ENCODE measurements at places on chromosomes 16 and 17. TPM values are rescaled to one million over a fixed set of nuclear protein-coding genes. Genes with fewer than 3 reads are reported as not detected.

Gene KRT16
- total RNA-seq = 6,712 TPM

Gene HP
- 1.0 TPM for total RNA-seq

Gene FBXW10B
- total RNA-seq = 14.1 TPM

DNA sequence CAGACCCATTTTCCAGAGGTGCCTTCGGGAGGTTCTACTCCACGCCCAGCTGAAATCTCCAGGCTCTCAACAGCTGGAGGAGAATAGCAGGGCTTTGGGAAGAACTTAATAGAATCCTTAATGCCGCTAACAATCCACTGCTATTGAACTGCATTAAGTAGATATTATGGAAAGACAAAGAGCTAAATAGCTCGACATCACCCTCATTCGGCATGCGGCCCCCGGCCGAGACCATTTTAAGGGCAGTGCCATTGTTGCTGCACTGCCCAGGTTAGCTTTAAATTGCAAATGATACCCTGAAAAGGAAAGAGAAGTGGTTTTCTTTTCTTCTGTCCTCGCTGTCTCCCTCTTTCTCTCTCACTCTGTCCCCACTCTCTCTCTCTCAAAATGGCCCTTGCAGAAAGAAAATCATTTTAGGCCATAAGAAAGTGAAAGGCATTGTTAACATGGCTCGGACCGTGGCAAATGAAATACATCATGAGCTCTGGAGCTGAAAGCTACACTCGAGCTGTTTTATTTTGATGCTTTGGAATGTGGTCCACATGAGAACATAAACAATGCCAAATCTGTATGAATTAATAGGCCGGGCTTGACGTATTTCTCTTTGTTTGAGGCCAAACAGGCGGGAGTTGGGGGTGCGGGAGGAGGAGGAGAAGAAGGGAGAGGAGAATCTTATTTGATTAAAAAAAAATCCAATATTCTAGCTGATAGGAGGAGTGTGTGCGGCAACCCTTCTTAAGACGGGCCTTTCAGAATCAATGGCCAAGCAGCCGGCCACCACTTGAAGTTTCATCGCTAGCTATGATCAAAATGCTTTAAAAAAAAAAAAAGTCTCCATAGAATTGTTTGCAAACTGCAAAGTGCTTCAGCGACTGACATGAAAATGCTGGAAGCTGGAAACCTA, 298.8 kb upstream of the IRX3 start:
- no peak for DNase-seq

DNA sequence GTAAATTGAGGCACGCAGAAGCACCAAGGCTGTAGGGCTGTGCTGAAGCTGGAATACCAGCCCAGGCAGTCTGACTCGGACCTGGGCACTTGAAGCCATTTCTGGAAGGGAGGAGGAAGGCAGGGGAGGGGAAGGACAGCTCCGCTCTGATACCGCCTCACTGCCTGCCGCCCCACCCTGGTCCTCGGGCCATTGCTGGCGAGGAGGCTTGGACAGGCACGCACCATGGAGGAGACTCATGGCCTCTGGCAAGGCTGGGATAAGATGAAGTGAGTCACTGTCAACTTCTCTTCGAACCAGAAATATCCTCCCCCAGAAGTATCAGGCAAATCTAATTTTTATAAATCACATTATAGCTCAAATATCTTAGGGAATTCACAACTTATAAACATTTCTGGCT, 81.3 kb downstream of the SDK2 start:
- DNase-seq = no peak

DNA sequence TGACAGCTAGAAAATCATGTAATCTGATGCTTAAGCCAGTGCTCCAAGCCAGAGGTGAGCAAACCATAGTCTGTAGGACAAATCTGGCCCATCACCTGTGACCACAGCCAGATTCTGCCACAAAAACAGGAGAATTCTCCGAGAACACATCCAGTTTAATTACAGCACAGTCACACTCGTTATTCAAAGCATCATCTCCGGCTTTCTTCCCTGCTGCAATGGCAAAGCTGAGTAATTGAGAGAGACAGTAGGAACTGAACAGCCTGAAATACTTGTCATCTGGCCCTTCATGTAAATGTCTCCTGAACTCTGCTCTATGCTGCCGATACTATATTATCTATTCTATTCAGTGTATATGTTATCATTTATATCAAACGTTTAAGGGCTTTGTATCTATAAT, 121.4 kb upstream of the FOXF1 start:
- no peak for DNase-seq

DNA sequence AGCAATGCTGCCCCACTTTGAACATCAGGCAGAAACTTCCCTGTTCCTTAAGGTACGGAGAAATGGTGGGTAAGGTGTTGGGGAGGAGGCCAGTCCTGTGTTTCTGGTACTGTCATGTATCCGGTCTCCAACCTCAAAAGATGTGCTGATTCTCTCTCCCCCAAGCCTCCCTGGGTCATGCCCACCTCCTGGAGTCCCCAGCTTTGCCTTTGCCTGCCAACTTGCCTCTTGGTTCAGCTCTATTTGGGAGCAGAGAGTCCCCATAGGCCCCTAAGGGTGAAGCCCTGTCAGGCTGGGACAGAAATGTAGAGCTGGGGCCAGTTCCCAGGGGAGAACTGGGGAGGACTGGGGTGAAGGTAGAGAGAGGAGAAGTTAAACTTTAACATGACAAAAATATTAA, 1.6 kb upstream of the TBX21 start:
- DNase-seq = no peak

- no peak for DNase-seq
Measured at GRCh38 chr16:25978218-25978617, 286.5 kb downstream of the HS3ST4 start.

DNA sequence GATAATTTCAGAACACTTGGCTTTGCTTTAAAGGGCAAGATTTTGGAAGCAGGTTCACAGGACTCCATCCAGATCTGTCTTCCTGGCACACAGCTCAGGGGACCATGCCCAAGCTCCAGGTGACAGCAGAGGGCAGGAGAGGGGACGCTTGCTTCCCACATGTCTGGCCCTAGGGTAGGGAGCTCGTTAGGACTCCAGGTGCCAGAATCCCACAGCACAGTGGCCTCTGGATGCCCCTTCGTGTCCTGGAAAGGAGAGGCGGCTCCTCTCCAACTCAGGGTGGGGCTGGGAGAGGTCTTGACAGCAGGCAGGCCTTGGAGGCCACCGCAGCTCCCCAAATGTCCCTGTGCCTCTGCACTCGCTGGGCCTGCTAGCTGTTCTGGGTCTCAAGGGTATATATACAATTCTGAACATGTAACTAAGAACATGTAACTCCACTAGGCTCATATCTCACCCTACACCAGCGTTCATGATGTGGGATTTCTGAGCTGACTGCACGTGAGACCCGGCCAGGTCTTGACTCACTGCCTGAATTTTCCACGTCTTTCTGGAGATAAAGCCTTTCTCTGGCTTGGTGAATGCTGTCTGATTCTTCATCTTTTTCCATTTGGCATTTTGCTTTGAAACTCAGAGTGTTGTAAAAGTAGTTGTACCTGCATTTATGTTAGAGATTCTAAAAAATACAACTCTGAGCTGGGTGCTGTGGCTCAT, 52.8 kb downstream of the MARCHF10 start:
- no peak for DNase-seq

DNA sequence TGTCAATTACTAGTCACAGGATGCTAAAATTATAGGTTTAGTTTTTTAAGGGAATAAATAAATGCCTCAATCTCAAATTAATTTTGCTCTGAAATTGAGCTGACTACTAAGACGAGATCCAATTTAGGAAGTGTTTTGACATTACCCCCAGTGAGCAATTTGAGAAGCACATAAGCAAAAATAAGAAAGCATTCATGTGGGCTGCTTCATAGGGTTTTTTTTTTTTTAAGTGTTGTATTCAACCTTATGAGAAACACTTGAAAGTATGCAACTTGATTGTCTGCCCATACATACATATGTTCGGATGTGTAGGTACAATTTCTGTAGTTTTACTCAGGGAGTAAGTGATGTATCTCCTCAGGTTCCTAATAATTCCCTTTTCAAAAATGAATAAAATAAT, 77.6 kb downstream of the PRKCA start:
- DNase-seq = no peak

GRCh38 chr16:22373662-22374310, 633 bp downstream of the CDR2 start:
- DNase-seq = no peak

- no peak for DNase-seq
Measured at GRCh38 chr17:46043606-46044005, 44.6 kb downstream of the STH start.

GRCh38 chr17:42456223-42457106, 2.2 kb upstream of the ATP6V0A1 start:
- no peak for DNase-seq

DNA sequence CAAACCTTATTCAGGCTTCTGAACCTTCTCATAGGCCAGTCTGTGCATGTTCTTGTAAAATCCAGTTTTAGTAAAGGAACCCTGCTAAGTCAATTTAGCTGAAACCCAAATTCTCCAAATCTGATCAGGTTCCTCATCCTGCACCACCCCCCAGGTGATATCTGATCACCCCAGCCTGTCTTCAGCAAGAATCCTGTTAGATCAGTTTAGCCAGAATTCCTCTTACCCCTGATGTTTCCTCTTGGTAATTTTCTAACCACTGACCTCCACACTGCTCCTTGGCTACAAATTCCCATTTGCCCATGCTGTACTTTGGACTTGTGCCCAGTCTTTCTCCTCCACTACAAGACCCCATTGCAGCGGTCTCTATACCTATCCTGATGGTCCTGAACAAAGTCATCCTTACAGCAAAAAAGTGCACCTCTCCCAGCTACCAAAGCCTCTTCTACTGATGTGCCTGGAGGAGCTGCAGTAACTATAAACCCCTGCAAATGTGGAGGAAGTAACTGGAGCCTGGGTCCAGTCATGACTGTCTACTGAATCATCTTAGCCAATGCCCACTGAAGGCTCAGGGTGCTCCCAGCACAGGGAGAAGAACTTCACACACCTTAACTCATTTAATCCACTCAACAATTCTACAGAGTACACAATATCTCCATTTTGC, 23.8 kb downstream of the TEX14 start:
- DNase-seq = no peak

DNA sequence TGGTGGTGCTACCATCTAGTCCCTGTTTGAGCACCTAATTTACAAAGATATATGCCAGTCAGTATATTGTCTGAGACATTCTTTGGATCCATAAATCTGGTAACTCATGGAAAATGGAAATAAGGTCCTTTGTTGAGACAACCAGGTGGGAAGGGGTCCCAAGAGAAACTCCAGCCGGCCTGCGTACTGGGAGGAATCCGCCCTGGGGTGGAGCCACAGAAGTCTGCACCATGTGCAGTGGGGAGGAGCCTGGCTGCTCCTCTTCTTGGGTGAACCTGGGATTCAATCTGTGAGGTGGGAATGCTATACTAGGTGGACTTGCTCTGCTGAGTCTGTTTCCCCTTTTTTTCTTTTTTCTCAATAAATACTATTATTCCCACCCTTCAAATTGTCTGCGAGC, 339.2 kb upstream of the TNRC6C start:
- DNase-seq = no peak

DNA sequence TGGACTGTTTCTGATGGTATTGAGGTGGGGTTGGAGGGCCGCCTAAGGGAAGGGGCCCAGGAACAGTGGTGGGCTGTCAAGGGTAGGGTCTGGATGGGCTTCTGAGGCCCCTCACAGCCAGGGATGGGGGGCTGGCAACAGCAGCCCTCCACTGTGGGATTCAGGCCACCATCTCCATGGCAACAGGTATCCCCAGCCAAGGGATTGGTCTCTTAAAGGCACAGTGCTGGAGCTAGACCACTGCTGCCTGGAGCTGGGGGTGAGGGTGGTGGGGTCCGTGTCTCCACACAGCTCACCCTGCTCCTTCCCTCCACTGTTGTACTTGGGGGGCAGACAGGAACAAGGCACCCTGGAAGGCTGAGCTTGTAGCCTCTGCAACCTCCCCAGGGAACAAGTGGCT, 41.8 kb downstream of the PSME3IP1 start:
- no peak for DNase-seq

DNA sequence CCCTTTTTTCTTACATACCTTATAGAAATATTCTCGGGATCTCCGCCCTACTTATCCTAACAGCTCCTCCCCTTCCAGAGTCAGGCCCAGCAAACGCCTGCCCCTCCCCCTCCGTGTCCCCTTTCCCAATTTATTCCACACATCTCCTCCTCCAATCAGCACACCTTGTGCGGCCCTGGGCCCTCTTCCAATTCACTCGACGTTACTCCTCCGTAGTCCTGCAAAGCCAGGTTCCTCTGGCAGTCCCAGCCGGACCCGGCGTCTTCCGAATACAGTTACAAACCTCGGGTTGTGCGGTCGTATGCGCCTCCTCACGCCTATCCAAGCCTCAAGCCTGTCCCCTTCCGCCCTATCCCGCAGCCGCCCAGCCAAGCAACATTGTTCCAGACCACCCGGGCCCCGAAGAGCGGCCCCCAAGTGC, 677 bp downstream of the CBX1 start:
- DNase-seq = no peak

DNA sequence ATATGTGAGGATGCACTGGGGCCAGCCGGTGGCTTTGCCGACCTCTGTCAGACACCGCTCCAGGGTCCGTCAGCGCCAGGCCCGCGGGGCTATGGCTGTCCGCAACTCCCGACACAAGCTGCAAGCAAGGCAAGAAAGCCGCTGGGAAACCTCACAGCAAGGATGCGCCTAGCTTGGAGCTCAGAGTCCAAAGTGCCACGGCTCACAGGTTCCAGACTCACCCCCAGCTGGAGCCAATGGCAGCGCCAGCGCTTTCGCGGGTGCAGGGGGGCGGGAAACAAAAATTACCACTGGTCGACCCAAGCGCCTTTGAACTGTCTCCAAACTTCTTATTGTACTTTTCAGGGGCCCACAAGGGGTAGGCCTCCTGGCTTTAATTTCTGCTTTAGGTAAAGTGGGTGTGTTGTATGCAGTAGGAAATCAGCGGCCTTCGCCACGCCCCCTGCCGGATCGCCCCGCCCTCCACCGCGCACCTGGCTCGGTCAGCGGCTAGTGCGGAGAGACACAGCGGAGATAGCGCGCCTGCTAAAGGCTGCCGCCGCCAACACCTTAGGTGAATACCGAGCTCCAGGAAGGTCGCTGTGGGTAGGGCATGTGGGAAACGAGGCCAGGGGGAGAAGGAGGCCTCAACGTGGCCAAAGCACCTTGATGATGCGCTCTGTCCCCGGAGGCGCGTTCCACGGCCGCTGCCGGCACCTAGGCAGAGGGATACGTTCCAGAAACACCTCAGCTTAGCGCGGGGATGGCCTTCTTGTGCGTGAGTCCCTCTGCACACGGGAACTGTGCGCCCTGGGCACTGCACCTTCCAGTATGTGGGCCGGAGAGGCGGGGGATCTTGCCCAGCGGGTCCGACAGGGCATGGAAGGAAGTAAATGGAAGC, 61.0 kb upstream of the RBL2 start:
- no peak for DNase-seq

- DNase-seq = no peak
Measured at GRCh38 chr16:6643080-6643686, 689.5 kb upstream of the RBFOX1 start.

- no peak for DNase-seq
Measured at GRCh38 chr17:71055128-71055527, 885.8 kb downstream of the KCNJ2 start.

All from esophagus squamous epithelium (tissue), 5 donors.